Osteocyte (in vitro differentiated cells): ENCODE measurements at places on chromosomes 5 and 9. TPM values are rescaled to one million over a fixed set of nuclear protein-coding genes. Genes with fewer than 3 reads are reported as not detected.

CDH10 gene
- total RNA-seq, result not detected in 2 replicates

IFNK gene
- not detected in 2 replicates for total RNA-seq

- DNase-seq, result no peak
Measured at GRCh38 chr9:35380619-35381018, 109.3 kb upstream of the RUSC2 start.

- DNase-seq, result no peak
Measured at GRCh38 chr5:131019601-131020315, 145.3 kb downstream of the HINT1 start.

DNA sequence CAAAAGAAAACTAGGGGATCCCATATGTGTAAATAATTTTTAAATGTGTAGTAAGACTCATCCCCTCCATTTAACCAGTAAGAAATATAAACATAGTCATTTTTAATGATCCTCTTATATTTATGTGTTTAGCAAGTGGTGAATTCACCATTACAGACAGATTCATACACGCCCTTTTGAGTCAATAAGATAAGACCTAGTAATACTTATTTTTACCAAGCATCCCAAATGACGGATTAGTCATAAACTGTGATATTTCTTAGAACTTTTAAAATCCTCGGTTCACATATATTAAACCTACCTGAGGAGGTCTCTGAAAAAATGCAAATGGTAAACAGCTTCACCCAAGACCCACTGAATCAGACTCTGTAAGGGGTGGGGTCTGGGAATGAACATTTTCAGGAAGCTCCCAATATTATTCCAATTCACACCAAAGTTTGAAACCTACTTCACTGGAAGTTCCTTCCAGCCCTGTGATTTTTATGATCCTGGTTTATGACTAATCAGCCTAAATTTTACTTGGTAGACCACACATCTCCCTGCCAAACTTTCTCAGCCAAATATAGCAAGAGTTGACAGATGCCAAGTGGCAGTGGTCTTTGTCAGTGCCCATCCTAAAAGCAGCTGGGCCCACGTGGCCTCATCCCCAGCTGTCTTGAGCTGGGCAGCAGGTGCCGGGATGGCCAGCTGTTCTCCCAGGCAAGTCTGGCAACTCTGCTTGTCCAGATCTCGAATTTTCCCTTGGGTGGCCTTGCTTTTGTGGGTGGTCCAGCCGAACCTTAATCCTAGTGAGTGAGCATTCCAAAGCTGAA lies 559.0 kb upstream of the RGMB start:
- DNase-seq, result no peak
